ENCODE measurements at places on chromosomes 6 and 20.

GRCh38 chr20:36157610-36158009 lies 3.1 kb downstream of the EPB41L1 start:
- H3K36me3 ChIP-seq, result no peaks in the 10 kb centered on the region
- 0 out of 2 replicates have a peak, but pooled peaks cover 3% of the 10 kb centered on the region for H3K4me1 ChIP-seq
- H3K4me3 ChIP-seq, result no peak overlapping the region
- DNase-seq, result no peak
- no peak overlapping the region for H3K27ac ChIP-seq
- H3K27me3 ChIP-seq, result no peaks in the 10 kb centered on the region

DNA sequence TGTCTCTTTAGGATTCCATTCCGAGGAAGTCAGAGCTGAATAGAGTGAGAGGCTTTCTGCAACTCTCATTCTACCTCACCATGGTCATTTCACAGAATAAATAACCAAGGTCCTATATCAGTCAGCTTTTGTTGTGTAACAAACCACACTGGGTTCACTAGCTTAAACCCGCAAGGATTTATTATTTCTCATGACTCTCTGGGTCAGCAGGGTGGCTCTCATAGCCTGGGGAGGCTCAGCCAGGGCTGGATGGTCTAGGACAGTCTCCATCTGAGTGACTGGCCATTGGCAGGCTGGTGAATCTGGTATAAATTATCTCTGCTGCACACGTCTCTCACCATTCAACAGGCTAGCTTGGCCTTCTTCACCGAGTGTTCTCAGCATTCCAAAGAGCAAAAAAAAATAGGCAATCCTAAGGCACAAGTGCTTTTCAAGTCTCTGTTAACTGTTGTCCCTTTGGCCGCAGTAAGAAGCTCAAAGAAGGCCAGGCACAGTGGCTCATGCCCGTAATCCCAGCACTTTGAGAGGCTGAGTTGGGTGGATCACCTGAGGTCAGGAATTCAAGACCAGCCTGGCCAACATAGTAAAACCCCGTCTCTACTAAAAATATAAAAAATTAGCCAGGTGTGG lies 39.7 kb downstream of the ISM1 start:
- H3K27ac ChIP-seq, result no peak overlapping the region
- no peak for DNase-seq
- H3K27me3 ChIP-seq, result no peaks in the 10 kb centered on the region
- no peaks in the 10 kb centered on the region for H3K36me3 ChIP-seq
- no peaks in the 10 kb centered on the region for H3K4me1 ChIP-seq

DNA sequence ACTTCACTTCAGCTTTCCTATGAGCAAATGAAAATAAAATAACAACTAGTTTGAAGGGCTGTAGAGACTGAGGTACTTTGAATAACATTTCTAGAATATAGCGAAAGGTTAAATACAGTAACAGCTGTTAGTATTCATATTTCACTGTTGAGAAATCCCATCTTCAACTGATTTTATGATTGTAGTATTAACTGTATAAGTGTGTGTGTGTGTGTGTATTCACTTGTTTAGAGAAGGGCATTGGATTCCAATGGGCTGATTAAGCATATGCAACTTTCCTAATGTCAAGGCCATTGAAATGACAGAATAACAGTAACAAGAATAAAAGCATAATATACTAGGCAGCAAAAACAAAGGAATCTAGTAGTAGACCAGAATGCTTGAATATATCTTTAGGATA lies 957.5 kb upstream of the EPHA7 start:
- H3K27ac ChIP-seq, result no peak overlapping the region
- DNase-seq, result no peak
- no peaks in the 10 kb centered on the region for H3K36me3 ChIP-seq
- no peak overlapping the region for H3K4me3 ChIP-seq
- H3K4me1 ChIP-seq, result no peaks in the 10 kb centered on the region

GRCh38 chr6:164025180-164025579 lies 610.7 kb downstream of the QKI start:
- H3K27me3 ChIP-seq, result no peaks in the 10 kb centered on the region
- no peaks in the 10 kb centered on the region for H3K4me1 ChIP-seq
- H3K36me3 ChIP-seq, result no peaks in the 10 kb centered on the region

- H3K27ac ChIP-seq, result no peak overlapping the region
- no peak for DNase-seq
- no peak overlapping the region for H3K4me3 ChIP-seq
- no peaks in the 10 kb centered on the region for H3K36me3 ChIP-seq
- H3K4me1 ChIP-seq, result 0 out of 2 replicates have a peak, but pooled peaks cover 5% of the 10 kb centered on the region
- H3K27me3 ChIP-seq, result peaks cover 11% of the 10 kb centered on the region
Measured at GRCh38 chr20:62875419-62876361, 14.1 kb upstream of the TCFL5 start.

DNA sequence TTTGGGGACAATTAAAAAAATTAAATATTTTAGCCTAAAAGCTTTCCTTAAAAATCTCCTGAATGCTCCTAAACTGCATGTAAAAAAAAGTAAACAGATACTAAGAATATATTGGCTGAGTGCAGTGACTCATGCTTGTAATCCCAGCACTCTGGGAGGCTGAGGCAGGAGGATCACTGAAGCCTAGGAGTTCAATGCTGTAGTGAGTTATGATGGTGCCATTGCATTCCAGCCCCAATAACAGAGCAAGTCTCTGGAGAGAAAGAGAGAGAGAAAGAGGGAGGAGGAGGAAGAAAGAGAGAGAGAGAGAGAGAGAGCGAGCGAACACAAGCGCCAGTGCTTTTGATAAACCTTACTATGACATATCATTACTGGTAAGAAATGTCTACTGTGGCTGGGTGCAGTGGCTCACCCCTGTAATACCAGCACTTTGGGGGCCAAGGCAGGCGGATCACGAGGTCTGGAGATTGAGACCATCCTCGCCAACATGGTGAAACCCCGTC lies 58.8 kb downstream of the FKBP5 start:
- no peak overlapping the region for H3K4me3 ChIP-seq
- H3K27me3 ChIP-seq, result no peaks in the 10 kb centered on the region
- no peak for DNase-seq
- H3K4me1 ChIP-seq, result no peaks in the 10 kb centered on the region

GRCh38 chr6:168105813-168106632 lies 27.0 kb upstream of the FRMD1 start:
- H3K27me3 ChIP-seq, result 0 out of 2 replicates have a peak, but pooled peaks cover 3% of the 10 kb centered on the region
- no peak overlapping the region for H3K4me3 ChIP-seq
- no peak for DNase-seq

- no peak for DNase-seq
- H3K4me3 ChIP-seq, result no peak overlapping the region
- no peaks in the 10 kb centered on the region for H3K4me1 ChIP-seq
- no peaks in the 10 kb centered on the region for H3K27me3 ChIP-seq
- H3K27ac ChIP-seq, result no peak overlapping the region
- H3K36me3 ChIP-seq, result no peaks in the 10 kb centered on the region
Measured at GRCh38 chr6:46863791-46864190, 57.9 kb downstream of the ADGRF5 start.

DNA sequence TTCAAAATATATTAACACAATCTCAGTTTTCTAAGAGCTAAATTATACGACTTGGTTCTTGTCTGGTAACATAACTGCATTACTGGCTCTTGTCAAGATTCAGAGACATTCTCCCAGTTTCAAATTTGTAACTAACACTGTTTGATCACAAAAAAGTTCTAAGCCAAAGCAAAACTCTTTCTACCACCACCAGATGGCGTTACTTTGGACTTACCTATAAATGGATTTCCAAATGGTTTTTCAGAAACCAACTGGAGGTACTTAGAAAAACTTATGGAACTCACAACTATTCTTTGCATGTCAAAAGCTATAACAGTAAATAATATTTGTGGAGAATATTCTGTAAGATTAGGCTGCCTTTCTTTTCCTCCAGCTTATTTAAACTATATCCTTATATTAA lies 34.2 kb upstream of the GFRAL start:
- DNase-seq, result peak; percentile 16
- no peaks in the 10 kb centered on the region for H3K4me1 ChIP-seq
- H3K27me3 ChIP-seq, result no peaks in the 10 kb centered on the region
- no peak overlapping the region for H3K27ac ChIP-seq
- no peaks in the 10 kb centered on the region for H3K36me3 ChIP-seq
- H3K4me3 ChIP-seq, result no peak overlapping the region

DNA sequence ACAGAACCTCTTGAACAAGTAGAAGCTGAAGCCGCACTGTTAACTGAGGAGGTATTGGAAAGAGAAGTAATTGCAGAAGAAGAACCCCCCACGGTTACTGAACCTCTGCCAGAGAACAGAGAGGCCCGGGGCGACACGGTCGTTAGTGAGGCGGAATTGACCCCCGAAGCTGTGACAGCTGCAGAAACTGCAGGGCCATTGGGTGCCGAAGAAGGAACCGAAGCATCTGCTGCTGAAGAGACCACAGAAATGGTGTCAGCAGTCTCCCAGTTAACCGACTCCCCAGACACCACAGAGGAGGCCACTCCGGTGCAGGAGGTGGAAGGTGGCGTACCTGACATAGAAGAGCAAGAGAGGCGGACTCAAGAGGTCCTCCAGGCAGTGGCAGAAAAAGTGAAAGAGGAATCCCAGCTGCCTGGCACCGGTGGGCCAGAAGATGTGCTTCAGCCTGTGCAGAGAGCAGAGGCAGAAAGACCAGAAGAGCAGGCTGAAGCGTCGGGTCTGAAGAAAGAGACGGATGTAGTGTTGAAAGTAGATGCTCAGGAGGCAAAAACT lies 40.1 kb downstream of the ZBTB2 start:
- H3K4me3 ChIP-seq, result no peak overlapping the region
- H3K27ac ChIP-seq, result no peak overlapping the region
- no peaks in the 10 kb centered on the region for H3K36me3 ChIP-seq
- no peaks in the 10 kb centered on the region for H3K4me1 ChIP-seq
- no peak for DNase-seq
- H3K27me3 ChIP-seq, result no peaks in the 10 kb centered on the region

DNA sequence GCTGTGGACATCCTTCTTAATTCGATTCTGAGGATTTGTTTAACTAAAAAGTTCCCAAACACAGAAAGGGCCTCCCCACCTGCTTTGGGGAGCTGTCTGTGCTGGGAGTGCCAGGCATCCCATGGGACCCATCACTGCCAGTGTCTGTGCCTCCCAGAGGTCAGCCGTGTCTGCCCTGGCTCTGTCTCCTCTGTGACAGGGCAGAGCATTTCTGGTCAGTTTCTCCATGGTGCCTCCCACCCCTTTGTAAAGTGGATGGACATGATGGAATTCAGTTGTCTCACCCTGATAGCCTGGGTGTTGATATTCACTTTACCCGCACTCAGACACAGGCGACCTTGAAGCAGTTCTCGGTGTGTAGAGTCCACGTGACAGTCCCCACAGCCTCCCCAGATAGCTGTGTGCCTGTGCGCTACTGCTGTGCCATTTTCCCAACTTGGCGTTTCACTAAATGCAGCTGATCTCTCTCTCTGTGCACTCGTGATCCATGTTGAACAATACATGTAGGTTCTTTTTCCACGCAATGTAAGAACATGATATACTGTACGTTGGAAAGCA lies 70.5 kb downstream of the CDS2 start:
- DNase-seq, result no peak
- H3K4me3 ChIP-seq, result no peak overlapping the region
- H3K36me3 ChIP-seq, result no peaks in the 10 kb centered on the region
- no peaks in the 10 kb centered on the region for H3K27me3 ChIP-seq

DNA sequence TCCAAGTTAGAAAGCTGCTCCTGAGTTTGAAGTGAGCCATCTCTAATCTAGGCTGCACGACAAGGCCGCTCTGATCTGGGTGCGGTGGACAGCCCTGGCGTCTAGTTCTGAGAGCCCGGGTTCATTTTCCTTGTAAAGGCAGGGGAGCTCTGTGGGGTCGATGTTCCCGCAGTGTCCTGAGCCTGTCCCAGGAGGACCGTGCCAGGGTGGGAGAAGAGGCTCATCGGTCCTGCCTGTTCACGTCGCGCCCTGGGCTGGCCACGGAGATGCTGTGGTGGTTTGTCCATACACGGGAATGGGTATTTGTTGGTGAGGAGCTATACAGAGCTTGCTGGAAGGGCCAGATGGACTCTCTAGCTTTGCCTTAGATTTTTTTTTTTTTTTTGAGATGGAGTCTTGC lies 27.0 kb downstream of the PSMG4 start:
- H3K4me1 ChIP-seq, result no peaks in the 10 kb centered on the region
- H3K27ac ChIP-seq, result no peak overlapping the region
- H3K27me3 ChIP-seq, result no peaks in the 10 kb centered on the region
- H3K4me3 ChIP-seq, result no peak overlapping the region

DNA sequence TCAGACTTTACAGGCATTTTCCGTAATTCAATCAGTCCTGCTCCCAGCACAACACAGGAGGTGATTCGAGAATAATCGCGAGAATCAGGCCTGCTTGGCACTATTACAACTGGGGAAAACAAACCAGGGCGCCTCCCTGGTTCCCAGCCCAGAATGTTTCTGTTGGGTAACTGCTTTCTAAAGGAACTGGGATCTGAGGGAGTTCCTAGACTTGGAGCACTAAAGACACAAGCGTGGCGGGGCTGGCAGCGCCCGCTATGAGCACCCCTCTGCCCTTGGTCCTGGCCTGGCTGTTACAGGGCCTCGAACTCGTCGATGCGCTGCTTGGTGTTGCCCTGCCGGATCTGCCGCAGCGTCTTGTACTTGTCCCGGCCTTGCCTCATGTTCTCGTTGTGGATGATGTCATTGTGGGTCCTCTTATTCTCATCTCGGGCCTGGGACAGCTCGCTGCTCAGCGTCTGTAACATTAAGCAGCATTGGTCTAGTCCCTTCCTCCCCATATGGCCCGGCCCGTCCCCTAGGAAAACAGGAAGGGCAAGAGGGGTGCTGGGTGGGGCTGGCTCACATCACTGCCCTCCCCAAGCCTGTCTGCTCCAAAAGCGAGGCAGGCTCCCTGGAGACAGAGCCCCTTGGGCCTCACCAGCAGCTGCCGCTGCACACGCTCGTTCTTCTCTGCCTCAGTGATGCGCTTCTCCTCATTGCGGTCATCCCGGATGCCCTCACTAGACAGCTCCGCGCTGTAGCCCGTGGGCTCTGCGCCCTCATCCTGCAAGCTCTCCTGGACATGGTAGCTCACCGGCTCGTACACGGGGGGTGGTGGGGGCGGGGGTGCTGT lies 52.3 kb downstream of the EZR start:
- H3K27ac ChIP-seq, result no peak overlapping the region
- H3K4me3 ChIP-seq, result no peak overlapping the region
- no peak for DNase-seq

DNA sequence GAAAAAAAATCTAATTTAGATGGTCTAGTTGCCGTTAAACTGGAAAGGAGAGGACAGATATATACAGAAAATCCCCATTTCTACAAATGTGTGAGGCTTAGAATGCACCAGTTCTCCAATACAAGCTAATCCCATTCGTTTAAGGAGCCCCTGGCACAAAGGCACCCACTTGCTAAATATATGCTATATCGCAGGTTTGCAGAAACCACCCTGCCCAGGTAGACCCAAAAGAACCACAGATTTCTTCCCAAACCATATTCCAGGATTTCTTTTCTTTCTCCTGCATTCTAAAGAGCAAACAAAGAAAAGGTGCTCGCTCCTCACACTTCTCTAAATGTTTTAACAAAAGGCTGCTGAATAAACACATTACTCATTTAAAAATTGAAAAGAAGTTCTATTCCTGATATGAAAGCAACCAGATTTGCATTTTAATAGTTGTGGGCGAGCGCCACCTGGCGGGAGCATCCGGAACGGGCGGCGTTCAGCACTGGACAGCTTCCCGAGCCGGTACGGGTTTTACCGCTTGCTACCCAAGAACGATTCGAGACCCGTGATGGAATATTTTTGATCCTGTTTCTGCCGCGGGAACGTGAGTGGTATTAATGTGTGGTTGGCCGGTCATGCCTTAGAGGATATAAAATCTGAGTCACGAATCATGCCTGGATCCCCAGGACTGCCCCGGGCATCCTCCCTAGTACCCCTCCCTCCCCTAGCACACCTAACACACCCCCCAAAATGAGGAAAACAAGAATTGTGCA lies 2.1 kb downstream of the PTPRT start:
- no peaks in the 10 kb centered on the region for H3K36me3 ChIP-seq
- no peak overlapping the region for H3K27ac ChIP-seq
- H3K4me1 ChIP-seq, result no peaks in the 10 kb centered on the region
- DNase-seq, result peak; percentile 72

Measured in MM.1S (cell line).